ENCODE measurements at places on chromosomes 7 and 10.

GRCh38 chr7:65976659-65977196, 5.3 kb downstream of the GUSB start:
- DNase-seq, result no peak

DNA sequence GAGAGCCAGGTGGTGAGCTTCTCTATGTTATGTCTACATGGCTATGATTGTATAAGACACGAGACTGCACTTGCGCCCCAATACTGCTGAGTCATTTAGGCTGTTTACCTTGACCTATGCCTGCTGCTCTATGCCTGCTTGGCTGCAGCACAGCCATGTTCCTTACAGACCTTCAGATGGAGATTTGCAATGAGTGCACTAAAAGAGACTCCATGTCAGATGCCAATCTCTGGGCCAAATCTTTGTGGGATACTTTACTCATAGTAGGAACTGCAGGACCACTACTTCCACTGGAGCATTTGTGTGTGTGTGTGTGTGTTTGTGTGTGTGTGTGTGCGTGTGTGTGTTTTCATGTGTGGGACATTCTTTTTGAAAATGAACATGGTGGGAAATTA, 50.0 kb upstream of the KMT2E start:
- no peak for DNase-seq

DNA sequence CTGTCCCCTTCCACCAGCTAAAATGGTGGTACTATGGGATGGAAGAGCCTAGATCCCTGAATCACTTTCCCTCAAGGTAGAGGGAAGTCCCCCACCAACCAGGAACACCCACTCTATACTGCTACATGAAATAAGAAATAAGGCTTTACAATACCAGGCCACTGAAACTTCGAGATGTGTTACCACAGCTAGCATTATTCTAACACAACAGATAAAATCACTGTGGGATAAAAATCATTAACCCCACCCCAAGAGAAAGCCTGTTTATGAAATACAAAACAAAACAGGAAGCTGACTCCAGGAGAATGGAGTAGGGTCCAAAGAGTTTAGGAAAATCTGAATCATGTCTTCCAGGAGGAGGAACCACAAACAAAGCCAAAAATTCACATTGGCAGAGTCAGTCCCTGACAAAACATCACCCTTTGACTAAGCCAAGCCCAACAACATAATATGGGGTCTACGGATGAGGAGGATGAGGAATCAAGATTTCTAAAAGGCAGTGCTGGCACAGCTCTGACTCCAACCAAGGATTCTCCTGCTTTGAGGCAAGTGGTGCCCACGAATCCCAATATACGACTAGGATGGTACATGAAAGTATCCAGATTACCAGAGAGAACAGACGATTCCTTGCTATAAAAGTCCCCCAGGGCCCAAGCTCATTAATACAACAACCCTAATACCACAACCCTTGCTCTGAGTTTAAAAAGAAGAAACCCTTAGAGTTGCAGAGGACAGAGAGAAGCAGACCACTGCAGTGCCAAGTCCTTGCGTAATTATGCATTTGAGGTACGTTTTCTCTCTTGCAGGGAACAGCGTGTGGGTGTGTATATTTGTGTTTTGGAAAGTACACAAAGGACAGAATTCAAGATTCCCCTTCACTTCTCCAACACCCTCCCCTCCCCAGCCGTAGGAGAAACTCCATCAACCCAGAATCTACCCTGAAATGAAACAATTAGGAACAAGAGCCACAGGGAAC, 23.7 kb downstream of the XPNPEP1 start:
- DNase-seq, result no peak

DNA sequence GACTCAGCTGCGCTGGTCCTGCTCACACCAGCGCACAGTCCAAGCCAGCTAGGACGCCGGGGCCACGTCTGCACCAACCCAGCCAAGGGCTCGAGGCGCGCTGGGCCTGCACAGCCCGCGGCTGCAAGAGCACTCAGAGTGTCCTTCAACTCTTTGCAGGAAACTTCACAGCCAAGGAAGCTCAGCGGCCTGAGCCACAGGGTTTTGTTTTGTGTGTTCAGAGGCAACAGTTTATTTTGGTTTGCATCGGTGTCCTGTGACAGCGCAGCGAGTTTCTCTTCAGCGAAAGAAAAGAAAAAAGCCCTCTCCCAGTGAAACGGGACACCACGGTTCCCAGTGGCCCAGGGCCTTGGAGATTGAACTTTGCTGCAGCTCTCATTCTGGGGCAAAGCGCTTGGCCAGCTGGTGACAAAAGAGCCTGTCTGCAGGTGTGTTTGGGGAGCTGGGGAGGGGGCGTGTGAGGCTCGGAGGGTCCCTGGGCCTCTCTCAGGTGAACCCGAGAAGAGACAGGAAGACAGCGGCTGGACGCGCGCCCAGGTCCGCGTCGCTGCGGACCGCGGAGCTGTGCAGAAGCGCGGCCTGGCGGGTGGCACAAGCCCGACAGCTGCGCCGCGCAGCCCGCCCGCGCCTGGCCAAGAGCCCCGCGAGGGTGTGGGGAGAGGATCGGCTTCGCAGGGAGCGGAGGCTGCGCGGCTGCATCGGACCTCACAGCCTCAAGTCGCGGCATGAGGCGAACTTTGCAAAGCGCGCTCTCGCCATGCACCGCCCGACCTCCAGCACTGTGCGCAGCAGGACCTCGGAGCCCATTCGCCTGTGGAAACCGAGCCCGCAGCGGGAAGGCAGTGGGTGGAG, 922 bp downstream of the CXCL12 start:
- DNase-seq, result no peak

DNA sequence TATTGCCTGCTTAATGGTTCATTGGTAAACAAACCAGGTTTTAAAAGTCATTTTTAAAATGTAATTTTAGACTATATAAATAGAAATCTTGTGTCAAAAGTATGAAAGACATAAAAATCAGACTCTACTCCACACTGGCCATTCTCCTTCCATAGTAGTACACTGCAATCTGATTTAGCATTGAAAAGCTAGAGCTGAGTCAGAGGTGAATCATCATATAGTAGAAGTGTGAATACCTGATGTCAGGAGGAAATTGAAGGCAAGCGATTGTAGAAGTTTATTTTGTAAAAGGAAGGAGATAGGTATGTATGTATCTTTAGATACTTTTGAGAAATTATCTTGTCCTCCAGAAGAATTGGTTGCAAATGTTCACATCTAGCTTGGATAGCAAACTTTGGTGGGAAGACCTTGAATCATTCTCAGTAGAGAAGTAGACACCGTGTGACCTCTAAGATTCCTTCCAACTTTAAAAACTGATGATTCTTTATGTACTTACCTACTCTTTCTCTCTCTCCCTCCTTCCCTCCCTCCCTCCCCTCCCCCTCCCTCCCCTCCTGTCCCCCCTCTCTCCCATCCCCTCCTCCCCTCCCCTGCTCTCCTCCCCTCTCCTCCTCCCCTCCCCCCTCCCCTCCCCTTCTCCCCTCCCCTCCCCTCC, 88.1 kb downstream of the BTAF1 start:
- no peak for DNase-seq

GRCh38 chr10:34816501-34817002, 1.5 kb upstream of the PARD3 start:
- DNase-seq, result no peak

GRCh38 chr7:100964630-100965029, 4.7 kb upstream of the MUC12 start:
- no peak for DNase-seq

- no peak for DNase-seq
These were observed 117.5 kb downstream of the PARD3 start for GRCh38 chr10:34697351-34698247.

DNA sequence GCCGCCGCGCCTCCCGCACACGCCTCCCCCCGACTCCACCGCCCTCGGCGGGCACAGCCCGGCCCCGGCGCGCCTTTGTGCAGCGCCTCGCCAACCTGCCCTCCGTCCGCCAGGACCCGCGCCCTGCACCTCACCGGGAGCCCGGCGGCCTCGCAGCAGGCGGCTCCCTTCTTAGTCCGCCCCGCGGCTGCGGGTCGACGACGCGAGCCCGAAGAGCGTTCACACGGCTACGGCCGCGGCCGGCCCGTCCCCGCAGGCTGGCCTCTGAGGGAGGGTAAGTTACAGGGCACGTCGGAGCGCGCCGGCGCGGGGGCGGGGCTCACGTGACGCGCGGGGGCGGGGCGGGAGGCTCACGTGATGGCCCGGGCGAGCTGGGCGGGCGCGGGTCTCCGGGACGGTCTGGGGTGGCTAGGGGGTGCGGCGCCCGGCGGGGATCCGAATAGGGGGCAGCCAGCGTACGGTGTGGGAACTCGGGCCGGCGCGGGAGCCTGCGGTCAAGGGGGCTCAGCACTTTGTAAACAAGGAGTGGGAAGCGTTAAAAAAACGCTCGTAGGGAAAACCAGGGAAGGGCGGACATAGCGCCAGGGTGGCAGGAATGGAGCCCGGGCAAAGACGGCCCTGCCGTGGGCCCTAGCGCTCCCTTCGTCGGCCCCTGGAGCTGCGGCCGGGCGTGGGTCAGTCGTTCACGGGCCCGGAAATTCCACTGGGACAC, at the start of gene ARHGAP12:
Gene ARHGAP12 (minus strand): TSS at position 283 of the 712 bp plus-strand sequence. CDS start 19,976 bp downstream, outside the sequence.
- DNase-seq, result peak; percentile 31

DNA sequence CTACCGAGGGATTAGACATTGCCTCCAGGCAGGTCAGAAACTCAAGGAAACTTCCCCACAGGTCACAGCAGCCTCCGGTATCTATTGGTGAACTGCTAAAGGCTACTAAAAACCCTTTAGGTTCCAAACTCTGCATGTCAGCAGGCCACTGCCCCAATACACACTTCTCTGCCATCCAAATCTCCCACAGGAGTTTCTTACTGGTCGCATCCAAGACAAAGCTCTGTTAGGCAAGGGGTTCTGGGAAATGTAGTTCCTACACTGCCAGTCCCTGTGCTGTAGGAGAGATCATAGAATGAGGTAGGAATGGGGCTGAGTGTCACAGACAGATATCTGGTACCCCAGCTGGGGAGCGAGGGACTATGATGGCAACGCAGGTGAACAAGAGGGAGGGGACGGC, 757.0 kb upstream of the C7orf33 start:
- DNase-seq, result no peak

- DNase-seq, result no peak
These were observed 5.4 kb downstream of the CPVL start for GRCh38 chr7:29140873-29141468.

GRCh38 chr7:133936074-133936473, 191.1 kb upstream of the LRGUK start:
- no peak for DNase-seq

DNA sequence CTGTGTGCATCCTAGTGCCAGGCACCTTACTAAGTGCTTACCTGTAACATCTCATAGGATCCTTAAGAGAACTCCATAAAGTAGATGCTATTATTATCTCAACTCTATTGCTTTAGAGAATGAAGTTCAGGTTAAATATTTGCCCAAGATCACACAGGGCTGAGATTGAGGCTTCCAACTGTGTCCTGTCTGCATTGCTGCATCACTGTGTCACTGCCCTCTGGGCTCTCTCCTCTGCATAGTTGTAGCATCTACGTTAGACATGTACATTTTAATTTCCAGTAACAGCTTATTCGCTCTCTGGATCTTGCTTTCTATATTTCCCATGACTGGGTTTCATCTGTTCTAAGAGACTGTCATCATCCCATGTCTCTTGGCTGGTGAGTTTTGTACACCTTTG, 63.6 kb upstream of the FZD8 start:
- no peak for DNase-seq

DNA sequence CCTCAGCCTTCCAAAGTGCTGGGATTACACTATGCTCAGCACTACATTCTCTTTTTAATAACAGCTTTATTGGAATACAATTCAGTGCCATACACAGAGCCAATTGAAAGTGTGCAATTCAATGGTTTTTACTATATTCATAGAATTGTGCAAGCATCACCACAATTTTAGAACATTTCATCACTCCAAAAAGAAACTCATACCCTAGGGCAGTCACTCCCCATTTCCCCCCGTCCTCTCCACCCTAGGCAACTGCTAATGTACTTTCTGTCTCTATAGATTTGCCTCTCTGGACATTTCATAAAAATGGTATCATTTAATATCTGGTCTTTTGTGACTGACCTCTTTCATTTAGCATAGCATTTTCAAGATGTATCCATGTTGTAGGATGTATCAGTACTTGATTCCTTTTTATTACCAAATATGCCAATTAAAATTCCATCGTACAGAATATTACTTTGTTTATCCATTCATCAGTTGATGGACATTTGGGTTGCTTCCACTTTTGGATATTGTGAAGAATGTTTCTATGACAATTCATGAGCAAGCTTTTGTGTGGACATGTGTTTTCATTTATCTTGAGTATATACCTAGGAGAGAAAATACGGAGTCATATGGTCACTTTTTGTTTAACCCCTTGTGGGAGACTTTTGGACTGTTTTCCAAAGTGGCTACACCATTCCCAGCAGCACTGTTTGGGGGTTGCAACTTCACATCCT, 6.3 kb upstream of the XPNPEP1 start:
- DNase-seq, result no peak

DNA sequence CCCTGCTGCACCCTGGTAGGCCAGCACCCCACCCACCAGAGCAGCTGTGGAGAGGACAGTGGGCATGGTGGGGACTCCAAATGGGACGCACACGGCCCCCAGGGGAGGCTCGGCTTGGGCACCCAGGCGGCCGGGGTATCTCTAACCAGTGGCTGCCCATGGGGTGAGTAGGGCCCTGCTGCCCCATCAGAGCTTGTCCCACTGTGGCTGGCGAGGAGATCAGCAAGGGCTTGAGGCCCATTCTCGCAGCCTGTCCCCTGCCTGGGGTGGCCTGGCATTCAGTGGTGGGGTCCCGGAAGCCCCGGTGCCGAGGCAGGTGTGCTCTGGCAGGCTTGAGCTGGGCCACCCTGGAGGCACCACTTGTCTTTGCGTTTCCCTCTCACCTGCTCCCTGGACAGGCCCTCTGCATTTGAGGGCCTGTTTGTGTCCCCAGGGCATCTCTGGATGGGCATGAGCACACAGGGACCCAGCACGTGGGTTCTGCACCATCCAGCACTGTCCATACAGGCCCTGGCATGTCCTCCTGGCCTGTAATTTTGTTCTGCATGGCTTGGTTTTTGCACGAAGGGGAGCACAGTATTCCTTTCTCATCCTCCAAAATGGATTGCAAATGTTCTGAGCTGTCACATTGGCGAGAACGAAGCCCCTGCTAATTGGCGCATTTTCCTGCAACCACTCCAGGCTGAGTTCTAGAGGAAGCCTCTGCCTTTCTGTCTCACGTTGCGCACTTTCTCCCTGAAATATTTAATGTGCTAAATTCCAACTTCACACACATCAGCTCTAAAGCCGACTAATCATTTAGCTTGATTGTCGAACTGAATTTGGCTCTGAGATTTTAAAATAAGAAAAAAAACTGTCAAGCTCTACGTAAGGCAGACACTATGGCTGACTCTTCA, 27.2 kb downstream of the PWWP2B start:
- DNase-seq, result no peak

GRCh38 chr10:88288320-88289059, 294.6 kb downstream of the RNLS start:
- DNase-seq, result no peak

DNA sequence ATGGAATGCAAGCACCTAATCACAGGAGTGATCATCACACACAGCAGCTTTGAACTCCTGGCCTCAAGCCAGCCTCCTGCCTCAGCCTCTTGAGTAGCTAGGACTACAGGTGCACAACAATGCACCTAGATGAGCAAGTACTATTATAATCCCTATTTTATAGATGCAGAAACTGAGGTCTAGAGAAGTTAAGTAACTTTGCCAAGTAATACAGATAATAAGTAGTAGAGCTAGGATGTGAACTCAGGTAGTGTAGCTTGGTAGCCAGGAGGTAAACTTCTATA, 33.7 kb downstream of the DNAJC12 start:
- DNase-seq, result no peak

GRCh38 chr10:18449611-18450026, 201.8 kb downstream of the NSUN6 start:
- DNase-seq, result no peak
